H9 (cell line): ENCODE measurements at places on chromosomes 13 and 19. TPM values are rescaled to one million over a fixed set of nuclear protein-coding genes. Genes with fewer than 3 reads are reported as not detected.

The ZNF610 gene
- 5.9 and 6.4 TPM in 2 replicates for total RNA-seq

The REEP6 gene
- 10.4 and 10.5 TPM in 2 replicates for total RNA-seq

The DOCK9 gene
- 19.0 and 23.0 TPM in 2 replicates for total RNA-seq

DNA sequence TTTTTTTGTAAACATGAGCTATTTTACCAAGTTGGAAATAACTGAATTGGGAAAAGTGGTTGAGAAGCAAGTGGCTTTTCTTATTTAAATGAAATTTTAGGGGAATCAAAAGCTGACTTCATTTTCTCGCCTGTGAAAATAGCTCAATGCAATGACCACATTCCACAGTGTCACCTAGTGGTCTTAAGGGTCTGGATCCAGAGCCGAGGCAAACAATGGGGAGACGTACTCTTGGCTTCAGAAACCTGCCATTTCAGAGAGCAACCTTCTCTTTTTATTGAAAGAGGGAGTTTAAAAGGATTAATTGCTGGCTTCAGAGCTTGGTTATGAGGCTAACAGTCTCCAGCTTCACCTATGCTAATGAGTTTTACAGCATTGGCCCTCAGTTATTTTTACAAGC lies 39.7 kb upstream of the RXFP2 start:
- H3K27ac ChIP-seq = no peak overlapping the region
- H3K4me1 ChIP-seq = 0 out of 2 replicates have a peak, but pooled peaks cover 3% of the 10 kb centered on the region
- peak; percentile 33 for DNase-seq
- H3K36me3 ChIP-seq = no peaks in the 10 kb centered on the region

DNA sequence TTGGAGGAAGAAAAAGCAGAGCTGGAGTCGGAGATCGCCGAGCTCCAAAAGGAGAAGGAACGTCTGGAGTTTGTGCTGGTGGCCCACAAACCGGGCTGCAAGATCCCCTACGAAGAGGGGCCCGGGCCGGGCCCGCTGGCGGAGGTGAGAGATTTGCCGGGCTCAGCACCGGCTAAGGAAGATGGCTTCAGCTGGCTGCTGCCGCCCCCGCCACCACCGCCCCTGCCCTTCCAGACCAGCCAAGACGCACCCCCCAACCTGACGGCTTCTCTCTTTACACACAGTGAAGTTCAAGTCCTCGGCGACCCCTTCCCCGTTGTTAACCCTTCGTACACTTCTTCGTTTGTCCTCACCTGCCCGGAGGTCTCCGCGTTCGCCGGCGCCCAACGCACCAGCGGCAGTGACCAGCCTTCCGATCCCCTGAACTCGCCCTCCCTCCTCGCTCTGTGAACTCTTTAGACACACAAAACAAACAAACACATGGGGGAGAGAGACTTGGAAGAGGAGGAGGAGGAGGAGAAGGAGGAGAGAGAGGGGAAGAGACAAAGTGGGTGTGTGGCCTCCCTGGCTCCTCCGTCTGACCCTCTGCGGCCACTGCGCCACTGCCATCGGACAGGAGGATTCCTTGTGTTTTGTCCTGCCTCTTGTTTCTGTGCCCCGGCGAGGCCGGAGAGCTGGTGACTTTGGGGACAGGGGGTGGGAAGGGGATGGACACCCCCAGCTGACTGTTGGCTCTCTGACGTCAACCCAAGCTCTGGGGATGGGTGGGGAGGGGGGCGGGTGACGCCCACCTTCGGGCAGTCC lies 5.0 kb downstream of the FOSB start:
- H3K36me3 ChIP-seq = no peaks in the 10 kb centered on the region
- H3K27me3 ChIP-seq = no peaks in the 10 kb centered on the region
- H3K27ac ChIP-seq = no peak overlapping the region

- no peak overlapping the region for H3K4me3 ChIP-seq
- peaks cover 29% of the 10 kb centered on the region; the same call in 2 of the 3 replicates for H3K36me3 ChIP-seq
- H3K4me1 ChIP-seq = no peaks in the 10 kb centered on the region
- no peak for DNase-seq
Measured at GRCh38 chr13:112839356-112840105, 129.5 kb upstream of the MCF2L start.

DNA sequence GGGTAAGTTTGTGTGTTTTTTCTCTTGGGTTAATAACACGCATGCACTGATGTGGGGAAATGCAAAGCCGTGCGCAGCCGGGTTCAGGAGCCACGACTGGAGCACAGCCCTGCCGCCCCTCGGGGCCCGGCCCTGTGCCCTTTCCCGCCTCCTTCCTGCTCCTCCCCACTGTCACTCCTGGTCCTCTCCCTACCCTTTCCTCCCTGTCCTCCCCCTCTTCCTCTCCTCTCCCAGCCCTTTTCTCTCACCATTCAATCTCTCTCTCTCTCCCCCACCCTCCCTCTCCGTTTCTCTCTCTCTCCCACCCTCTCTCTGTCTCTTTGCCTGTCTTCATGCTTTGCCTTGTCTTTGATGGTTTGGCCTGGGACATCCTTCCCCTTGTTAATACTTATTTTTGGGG lies 27.2 kb downstream of the PLEKHJ1 start:
- no peak overlapping the region for H3K27ac ChIP-seq
- H3K4me3 ChIP-seq = no peak overlapping the region
- H3K27me3 ChIP-seq = no peaks in the 10 kb centered on the region
- H3K4me1 ChIP-seq = no peaks in the 10 kb centered on the region
- peaks cover 44% of the 10 kb centered on the region for H3K36me3 ChIP-seq

GRCh38 chr19:14770944-14771839 lies 7.2 kb downstream of the ADGRE2 start:
- H3K4me3 ChIP-seq = no peak overlapping the region
- no peaks in the 10 kb centered on the region for H3K27me3 ChIP-seq
- H3K4me1 ChIP-seq = no peaks in the 10 kb centered on the region
- H3K36me3 ChIP-seq = peaks cover 4% of the 10 kb centered on the region; the same call in 1 of the 2 replicates
- no peak overlapping the region for H3K27ac ChIP-seq
- DNase-seq = peak; percentile 4

DNA sequence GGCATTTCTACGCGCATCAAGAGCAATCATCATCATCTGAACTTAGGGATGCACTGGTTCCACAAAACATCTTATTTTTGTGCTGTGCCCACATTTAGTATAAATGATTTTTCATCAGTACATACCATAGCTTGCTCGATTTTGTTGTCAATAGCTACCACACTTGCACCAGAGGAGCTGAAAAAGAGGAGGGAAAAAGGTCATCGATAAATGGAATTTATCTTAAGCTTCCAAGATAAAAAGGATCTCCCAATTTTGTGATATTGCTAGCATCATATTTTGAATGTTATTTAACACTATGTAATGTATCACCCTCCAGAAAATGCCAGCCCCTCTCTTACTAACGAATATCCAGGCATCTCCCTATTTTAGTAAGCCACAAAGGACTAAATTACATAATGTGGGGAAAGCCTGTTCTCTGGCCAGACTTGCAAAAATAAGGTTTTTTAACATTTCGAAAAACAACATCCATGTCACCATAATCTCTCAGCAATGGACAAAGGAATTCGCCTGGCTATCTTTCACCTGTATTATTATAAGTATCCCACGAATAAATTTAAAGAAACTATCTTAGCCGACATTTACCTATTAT lies 62.4 kb downstream of the SERP2 start:
- H3K4me1 ChIP-seq = no peaks in the 10 kb centered on the region

DNA sequence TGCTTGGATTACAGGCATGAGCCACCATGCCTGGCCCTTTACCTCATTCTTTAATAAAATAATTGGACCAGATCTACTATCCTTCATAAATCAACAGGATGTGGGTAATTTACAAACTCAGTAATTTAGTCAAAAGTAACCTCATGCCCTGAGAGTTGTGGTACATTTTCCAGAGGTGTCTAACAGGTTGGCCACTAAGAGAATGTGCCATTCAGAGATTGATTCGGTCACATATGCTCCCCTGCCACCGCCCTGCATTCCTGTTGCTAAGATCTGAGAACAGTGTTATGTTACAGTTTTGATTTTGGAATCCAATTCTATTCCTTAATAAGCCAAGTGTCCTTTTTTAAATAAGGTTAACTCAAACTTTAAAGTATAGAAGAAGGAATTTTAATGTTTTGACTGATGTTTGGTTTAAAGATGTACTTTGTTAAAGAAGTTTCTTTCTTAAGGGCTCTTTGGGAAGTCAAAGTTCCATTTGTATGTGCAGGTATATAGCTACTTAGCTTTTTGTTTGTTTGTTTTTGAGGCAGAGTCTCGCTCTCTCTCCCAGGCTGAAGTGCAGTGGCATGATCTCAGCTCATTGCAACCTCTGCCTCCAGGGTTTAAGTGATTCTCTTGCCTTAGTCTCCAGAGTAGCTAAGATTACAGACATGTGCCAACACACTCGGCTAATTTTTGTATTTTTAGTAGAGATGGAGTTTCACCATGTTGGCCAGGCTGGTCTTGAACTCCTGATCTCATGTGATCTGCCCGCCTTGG lies 29.2 kb downstream of the PHF11 start:
- no peaks in the 10 kb centered on the region for H3K4me1 ChIP-seq
- H3K36me3 ChIP-seq = peaks cover 10% of the 10 kb centered on the region
- H3K27ac ChIP-seq = no peak overlapping the region
